Aortic smooth muscle cell (primary cell): ENCODE measurements at places on chromosomes 6 and 20. TPM values are rescaled to one million over a fixed set of nuclear protein-coding genes. Genes with fewer than 3 reads are reported as not detected.

Gene QKI
- total RNA-seq, result 113 and 128 TPM in 2 replicates

Gene NCOA7
- total RNA-seq, result 114 and 118 TPM in 2 replicates

Gene OR2B6
- not detected in 2 replicates for total RNA-seq

Gene TUBB2B
- total RNA-seq, result 1.4 and 2.1 TPM in 2 replicates

Gene COL21A1
- total RNA-seq, result 9.5 and 28.5 TPM in 2 replicates

Gene TUBE1
- 17.7 and 20.3 TPM in 2 replicates for total RNA-seq

Gene SLC22A7
- total RNA-seq, result not detected in 2 replicates

Gene NRN1
- 0.12 and 0.13 TPM in 2 replicates for total RNA-seq

Gene FAM162B
- 0.40 TPM in 1 of 2 replicates, not detected in the other for total RNA-seq

Gene NFATC2
- 0.26 and 0.37 TPM in 2 replicates for total RNA-seq

Gene POU3F2
- under 0.01 TPM in 1 of 2 replicates, not detected in the other for total RNA-seq

Gene CCDC170
- total RNA-seq, result 0.31 and 2.0 TPM in 2 replicates

Gene SULF2
- 5.0 and 5.5 TPM in 2 replicates for total RNA-seq

Gene ASIP
- not detected in 2 replicates for total RNA-seq

Gene DYNLRB1
- 66.5 and 85.2 TPM in 2 replicates for total RNA-seq

Gene GLP1R
- total RNA-seq, result not detected in 2 replicates

Gene TMEM200A
- total RNA-seq, result 71.9 and 102 TPM in 2 replicates

Gene NFKBIE
- 2.6 and 3.6 TPM in 2 replicates for total RNA-seq

Gene SNAP25
- total RNA-seq, result 0.40 and 1.7 TPM in 2 replicates

Gene RIPPLY2
- not detected in 2 replicates for total RNA-seq

Gene ENPP5
- total RNA-seq, result 0.87 and 4.5 TPM in 2 replicates

Gene FAM209A
- 0.12 TPM in 1 of 2 replicates, not detected in the other for total RNA-seq

Gene ZSCAN23
- 3.2 and 3.4 TPM in 2 replicates for total RNA-seq

Gene NDRG3
- total RNA-seq, result 21.1 and 36.2 TPM in 2 replicates

Gene EYA2
- total RNA-seq, result 0.50 and 1.2 TPM in 2 replicates

Gene LCA5
- total RNA-seq, result 3.7 and 6.5 TPM in 2 replicates

Gene BYSL
- total RNA-seq, result 10.6 and 21.0 TPM in 2 replicates

Gene SLC22A3
- total RNA-seq, result 0.92 and 3.4 TPM in 2 replicates

Gene SERPINB1
- total RNA-seq, result 25.8 and 29.0 TPM in 2 replicates

Gene MYO6
- total RNA-seq, result 23.4 and 33.1 TPM in 2 replicates
